ENCODE measurements at places on chromosomes 13 and 19. TPM values are rescaled to one million over a fixed set of nuclear protein-coding genes. Genes with fewer than 3 reads are reported as not detected.

The MCF2L gene
- total RNA-seq, result 15.3 TPM

GRCh38 chr13:114298866-114299265, 15.4 kb upstream of the CHAMP1 start:
- DNase-seq, result no peak

The TNNT1 gene
- 47.2 TPM for total RNA-seq

DNA sequence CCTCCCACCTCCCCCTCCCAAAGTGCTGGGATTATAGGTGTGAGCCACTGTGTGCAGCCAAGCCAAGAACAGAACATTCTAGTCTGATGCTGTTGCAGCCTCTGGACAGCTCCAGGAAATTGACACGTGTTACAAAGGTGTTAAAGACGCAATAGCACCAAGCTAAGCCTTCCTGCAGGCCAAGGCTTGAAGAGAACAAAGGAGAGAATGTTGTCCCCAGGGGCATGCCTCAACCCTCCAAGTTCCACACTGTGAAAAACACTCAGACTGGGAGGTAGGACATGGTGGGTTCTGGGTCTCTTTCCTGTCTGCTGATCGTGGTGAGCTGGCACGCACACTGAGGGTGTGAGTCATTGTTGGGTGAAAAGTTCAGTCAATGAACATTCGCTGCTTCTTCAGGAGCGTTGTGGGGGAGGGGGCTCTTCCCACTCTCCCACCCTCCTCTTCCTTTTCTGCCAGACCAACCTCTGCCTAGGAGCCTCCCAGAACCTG, 5.3 kb upstream of the PTPRS start:
- no peak for DNase-seq

The ZNF837 gene
- total RNA-seq, result 1.5 TPM

DNA sequence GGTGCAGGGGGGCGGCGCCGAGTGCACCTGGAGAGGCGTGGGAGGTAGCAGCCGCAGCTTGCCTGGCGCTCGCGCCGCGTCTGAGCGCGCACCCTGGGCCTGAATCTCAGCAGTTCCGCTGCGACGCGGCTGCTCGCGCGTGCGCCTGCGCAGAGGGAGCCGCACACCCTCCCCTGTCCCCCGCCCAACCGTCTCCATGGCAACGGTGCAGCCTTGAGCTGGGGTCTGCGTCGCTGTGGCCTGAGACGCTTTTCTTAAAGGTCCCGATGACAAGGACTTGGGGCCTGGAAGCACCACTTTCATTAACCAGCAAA, at the start of gene PNMA8B:
Gene PNMA8B (minus strand): TSS at position 82 of the 314 bp plus-strand sequence. CDS start 402 bp downstream, outside the sequence.
- DNase-seq, result peak; percentile 71
